ENCODE measurements at places on chromosomes 13 and 19. TPM values are rescaled to one million over a fixed set of nuclear protein-coding genes. Genes with fewer than 3 reads are reported as not detected.

DNA sequence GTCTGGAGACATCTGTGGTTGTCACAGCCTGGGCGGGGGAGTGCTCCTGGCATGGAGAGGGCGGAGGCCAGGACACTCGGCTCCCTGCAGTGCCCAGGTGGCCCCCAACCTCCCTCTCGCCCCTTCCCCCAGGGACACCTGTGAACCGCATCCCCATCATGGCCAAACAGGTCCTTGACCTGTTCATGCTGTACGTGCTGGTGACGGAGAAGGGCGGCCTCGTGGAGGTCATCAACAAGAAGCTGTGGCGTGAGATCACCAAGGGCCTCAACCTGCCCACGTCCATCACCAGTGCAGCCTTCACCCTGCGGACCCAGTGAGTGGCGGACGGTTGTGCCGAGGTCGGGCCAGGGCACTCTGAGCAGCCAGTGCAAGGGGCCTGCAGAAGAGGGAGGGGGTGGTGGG is 20.0 kb upstream of the WDR18 start:
- no peak overlapping the region for H3K27ac ChIP-seq
- peaks cover 6% of the 10 kb centered on the region for H3K4me1 ChIP-seq
- no peak for DNase-seq
- no peak overlapping the region for H3K4me3 ChIP-seq
- peaks cover 47% of the 10 kb centered on the region for H3K36me3 ChIP-seq

- peaks cover 57% of the 10 kb centered on the region for H3K36me3 ChIP-seq
- DNase-seq: no peak
- H3K4me3 ChIP-seq: no peak overlapping the region
- H3K27ac ChIP-seq: no peak overlapping the region
- peaks cover 16% of the 10 kb centered on the region for H3K4me1 ChIP-seq
These were observed 2.4 kb downstream of the LENG8 start for GRCh38 chr19:54451331-54451871.

GRCh38 chr13:45296259-45296658 is 44.7 kb downstream of the TPT1 start:
- H3K4me3 ChIP-seq: no peak overlapping the region
- peaks cover 24% of the 10 kb centered on the region for H3K4me1 ChIP-seq
- no peaks in the 10 kb centered on the region for H3K36me3 ChIP-seq
- no peak for DNase-seq
- H3K27ac ChIP-seq: no peak overlapping the region
- no peaks in the 10 kb centered on the region for H3K27me3 ChIP-seq

GRCh38 chr13:109376936-109377335 is 409.4 kb downstream of the IRS2 start:
- no peak overlapping the region for H3K4me3 ChIP-seq
- no peaks in the 10 kb centered on the region for H3K36me3 ChIP-seq
- H3K27me3 ChIP-seq: no peaks in the 10 kb centered on the region
- no peaks in the 10 kb centered on the region for H3K4me1 ChIP-seq

The LILRB3 gene
- polyA plus RNA-seq: 15.5 TPM

The DAND5 gene
- polyA plus RNA-seq: 0.09 TPM

DNA sequence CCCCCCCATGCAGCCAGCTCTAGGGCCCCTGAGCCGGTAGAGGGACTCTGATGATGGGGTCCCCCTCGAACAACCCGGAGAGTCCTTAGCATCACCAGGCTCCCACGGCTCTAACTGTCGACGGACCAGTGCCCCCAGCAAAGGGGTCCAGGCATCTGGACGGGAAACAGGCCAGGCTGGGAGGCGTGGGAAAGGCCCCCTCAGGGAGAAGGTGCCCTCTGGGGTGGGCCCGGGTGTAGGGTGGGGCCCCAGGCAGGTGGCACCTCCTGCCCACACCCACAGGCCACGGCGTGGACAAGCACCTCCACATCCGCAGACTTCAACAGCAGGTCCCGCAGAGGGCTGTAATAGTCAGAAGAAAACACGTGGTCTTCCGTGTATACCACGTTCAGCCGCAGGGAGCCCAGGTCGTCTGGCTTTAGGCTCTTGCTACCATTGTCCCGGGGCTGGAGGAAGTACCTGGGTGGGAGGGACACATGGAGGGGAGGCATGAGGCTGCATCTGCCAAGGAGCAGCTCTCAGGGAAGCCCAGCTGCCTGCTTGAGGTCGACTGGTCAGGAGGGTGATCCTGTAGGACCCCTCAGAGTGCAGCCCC is 44.7 kb upstream of the C13orf46 start:
- H3K4me1 ChIP-seq: no peaks in the 10 kb centered on the region
- H3K36me3 ChIP-seq: peaks cover 78% of the 10 kb centered on the region
- DNase-seq: no peak
- no peak overlapping the region for H3K4me3 ChIP-seq
- no peak overlapping the region for H3K27ac ChIP-seq

DNA sequence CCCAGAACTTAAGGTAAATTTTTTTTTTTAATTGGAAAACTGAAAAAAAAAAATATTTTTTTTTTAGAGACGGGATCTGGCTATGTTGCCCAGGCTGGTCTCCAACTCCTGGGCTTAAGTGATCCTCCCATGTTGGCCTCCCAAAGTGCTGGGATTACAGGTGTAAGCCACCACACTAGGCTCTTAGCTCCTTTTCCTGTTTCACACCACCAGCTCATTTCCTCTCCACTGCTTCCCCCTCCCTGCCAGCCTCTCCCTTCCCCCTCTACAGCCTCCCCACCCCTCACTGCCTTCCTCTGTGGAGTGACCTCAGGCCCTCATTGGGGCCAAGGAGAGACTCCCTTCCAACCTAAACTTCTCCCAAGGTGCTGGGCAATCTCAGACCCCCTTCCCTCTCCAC is 4.2 kb upstream of the GIPR start:
- H3K27me3 ChIP-seq: peaks cover 51% of the 10 kb centered on the region
- peaks cover 3% of the 10 kb centered on the region for H3K4me1 ChIP-seq
- no peak overlapping the region for H3K27ac ChIP-seq
- H3K36me3 ChIP-seq: no peaks in the 10 kb centered on the region
